ENCODE measurements at places on chromosomes 7 and 10.

DNA sequence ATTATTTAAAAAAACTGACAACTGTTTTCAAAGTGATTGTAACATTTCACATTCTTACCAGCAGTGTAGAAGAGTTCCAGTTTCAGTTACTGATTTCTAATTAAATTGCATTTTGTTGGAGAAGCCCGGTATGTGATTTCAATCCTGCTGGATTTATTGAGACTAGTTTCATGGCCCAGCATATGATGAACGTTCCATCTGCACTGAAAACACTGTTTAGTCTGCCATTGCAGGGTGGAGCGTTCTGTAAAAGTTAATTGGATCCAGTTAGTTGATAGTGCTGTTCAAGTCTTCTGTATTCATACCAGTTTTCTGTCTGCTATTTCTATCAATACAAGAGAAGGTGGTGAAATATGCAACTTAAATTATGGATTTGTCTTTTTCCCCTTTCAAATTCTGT lies 37.3 kb upstream of the CCNY start:
- no peak for DNase-seq

DNA sequence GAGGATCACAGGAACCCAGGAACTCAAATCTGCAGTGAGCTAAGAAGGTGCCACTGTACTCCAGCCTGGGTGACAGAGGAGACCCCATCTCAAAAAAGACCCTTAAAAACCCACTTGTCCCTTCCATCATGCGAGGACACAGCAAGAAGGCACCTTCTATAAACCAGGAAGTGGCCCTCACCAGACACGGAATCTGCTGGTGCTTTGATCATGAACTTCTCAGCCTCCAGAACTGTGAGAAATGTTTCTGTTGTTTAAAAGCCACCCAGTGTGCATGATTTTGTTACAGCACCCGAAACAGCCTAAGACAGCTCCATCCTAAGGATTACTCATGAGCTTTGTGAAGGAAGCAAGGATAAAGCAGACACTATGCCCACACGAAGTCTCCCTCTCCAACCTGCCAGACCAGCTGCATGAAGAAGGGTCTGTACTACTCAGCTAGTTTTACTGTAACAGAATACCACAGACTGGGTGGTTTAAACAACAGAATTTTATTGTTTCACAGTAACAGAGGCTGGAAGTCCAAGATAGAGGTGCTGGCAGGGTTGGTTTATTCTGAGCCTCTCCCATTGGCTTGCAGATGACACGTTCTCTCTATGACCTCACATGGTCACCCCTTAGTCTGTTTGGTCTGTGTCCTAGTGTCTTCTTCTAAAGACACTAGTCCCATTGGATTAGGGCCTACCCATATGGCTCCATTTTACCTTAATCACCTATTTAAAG lies 13.7 kb downstream of the VIM start:
- DNase-seq: no peak

- DNase-seq: no peak
These were observed 6.9 kb downstream of the NYAP1 start for GRCh38 chr7:100490483-100491191.

DNA sequence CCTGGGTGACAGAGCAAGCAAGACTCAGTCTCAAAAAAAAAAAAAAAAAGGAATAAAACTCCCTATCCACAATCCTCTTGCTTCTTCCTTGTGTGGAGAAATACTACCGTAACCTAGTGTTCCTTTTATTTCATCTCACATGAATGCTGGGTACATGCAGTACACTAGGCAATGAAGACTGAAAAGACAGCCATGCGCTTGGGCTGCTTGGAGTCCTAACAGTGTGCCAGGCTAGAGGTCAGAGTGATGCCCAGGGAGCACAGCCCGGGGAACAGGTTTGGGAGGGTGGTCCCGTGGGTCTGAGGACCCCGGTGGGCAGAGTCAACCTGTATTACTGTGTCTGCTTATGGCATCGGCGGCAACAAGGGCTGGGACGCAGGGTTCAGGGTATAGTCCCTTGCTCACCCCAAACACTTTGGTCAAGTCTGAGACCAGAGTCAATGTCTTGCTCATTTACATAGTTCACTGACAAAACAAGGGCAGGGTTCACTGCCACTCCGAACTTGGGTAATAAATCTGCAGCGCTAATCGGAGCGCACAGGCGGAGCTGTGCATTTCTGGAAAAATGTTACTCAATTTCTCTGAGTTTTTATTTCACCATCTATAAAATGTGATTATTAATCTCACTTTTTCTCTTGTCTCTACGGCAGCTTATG lies 118.0 kb downstream of the CLEC2L start:
- DNase-seq: no peak

All from activated T-helper 1 cell treated with anti-CD3 and anti-CD28 coated beads, Interleukin-2, amount 50 U/mL, for 16 hours (primary cell).